Esophagus squamous epithelium (tissue), 5 donors: ENCODE measurements at places on chromosomes 3 and 15.

DNA sequence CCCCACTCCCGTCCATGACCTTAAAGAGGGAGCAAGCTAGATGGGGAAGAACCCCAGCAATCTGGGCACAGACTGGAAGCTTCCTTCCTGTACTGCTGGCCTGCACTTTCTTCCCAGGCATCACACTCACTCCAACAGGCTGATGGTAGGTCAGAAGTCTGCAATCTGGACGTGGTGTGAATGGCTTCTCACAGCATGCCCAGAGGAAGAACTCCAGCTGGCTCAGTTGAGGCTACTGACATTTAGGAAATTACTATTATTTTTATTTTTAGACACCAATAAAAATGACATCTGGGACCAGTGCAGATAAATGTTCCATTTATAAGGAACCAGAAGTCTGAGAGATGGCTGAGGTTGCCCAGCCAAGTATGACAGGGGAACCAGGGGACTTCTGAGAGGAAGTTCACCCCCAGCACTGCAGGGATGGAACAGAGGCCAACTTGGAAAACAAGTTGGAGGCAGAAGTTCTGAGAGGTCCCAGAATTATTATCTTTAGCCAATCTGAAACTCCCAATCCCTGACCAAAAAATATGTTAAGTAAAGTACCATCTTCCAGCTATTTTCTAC is 163.8 kb upstream of the CTNNB1 start:
- no peak for DNase-seq

- no peak for DNase-seq
Measured at GRCh38 chr3:132321304-132321703, 4.1 kb downstream of the ACP3 start.

GRCh38 chr15:85649372-85649771 is 145.4 kb downstream of the KLHL25 start:
- DNase-seq = no peak

GRCh38 chr15:49706805-49707204 is 86.0 kb downstream of the DTWD1 start:
- DNase-seq = no peak

DNA sequence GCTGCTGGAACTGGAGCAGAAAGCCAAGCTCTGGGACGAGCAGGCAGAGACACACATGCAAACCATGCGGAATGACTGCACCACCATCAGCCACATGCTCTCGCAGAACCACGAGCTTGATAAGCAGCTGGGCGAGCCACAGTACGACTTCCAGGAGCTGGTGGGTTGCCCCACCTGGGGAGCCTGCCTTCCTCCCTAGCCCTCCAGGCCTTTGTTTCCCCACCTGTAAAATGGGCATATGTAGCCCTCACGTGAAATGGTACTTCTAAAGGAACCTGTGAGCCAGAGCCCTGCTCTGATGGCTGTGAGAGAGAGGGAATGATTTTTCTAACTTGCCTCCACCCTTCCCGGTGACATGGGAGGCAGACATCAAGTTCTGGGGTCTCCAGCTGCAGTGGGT is 44.6 kb upstream of the GOLGA6B start:
- no peak for DNase-seq

DNA sequence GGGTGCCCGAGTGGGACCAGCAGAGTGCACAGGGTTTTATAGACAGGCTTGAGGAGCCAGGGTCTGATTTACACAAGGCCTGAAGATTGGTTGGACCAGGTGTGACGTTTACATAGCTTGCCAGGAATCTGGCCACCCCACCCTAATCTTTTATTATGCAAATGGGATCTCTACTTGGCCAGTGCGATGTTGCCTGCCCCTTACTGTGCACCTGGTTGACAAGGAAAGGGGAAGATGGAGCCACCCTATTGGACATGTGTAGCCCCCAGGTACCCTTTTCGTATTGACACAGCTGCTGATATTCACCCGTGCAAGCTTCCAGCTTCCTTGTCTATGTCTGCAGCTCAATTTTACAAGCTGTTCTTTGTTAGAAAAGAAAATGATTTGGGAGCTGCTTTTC is 132.0 kb downstream of the ARNT2 start:
- DNase-seq = no peak

DNA sequence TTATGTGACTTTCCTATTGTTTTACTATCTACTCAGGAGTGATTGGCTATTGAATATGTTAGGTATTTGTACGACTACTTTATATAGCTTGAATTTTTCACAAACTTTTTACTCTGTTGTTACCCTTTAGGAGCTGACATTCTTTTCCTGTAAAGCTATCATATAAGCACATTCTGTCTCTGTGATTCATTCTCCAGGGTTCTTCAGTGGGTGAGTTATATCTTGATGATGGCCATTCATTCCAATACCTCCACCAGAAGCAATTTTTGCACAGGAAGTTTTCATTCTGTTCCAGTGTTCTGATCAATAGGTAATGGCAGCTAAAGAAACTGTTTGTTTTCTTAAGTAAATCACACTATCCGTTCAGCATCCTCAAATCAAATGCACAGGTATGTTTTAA is 10.1 kb upstream of the CAPN3 start:
- no peak for DNase-seq

- DNase-seq = no peak
Measured at GRCh38 chr3:148173851-148174250, 523.9 kb upstream of the AGTR1 start.

GRCh38 chr3:115341208-115341607 is 194.1 kb upstream of the ZBTB20 start:
- DNase-seq = no peak

DNA sequence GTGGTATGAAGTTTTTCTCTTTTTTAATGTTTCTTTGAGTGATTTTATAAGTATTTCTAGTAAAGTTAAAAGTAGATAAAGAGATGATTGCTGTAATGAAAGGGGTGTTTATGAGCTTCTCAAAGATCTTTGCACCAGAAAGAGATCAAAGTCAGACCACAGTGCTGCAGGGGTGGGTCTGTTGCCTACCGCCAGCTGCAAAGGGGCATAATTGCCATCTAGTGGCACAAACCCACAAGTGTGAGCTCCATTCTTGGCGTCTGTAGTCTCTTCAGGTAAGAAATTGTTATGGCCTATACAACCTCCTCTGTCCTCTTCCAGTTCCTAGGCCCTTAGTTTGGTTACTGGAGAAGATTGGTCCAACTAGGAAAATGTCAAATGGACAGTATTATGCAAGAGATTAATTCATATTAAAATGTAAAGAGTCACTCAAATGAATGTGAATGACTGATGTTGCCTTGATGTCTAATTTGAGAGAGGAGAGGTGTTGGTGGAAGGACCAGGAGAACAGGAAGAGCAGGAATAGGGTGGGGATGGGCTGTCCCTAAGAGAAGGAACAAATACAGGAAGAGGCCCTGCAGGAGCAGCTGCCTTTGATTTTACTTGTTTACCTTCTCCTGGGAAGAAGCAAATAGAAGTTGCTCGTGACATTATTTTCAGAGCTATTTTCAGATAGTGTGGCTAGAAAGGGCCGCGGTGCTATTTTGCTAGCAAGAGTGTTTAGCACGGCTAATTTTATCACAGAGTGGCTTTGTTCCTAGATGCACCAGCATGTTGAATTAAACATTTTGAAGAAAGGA is 53.0 kb upstream of the GSK3B start:
- no peak for DNase-seq

DNA sequence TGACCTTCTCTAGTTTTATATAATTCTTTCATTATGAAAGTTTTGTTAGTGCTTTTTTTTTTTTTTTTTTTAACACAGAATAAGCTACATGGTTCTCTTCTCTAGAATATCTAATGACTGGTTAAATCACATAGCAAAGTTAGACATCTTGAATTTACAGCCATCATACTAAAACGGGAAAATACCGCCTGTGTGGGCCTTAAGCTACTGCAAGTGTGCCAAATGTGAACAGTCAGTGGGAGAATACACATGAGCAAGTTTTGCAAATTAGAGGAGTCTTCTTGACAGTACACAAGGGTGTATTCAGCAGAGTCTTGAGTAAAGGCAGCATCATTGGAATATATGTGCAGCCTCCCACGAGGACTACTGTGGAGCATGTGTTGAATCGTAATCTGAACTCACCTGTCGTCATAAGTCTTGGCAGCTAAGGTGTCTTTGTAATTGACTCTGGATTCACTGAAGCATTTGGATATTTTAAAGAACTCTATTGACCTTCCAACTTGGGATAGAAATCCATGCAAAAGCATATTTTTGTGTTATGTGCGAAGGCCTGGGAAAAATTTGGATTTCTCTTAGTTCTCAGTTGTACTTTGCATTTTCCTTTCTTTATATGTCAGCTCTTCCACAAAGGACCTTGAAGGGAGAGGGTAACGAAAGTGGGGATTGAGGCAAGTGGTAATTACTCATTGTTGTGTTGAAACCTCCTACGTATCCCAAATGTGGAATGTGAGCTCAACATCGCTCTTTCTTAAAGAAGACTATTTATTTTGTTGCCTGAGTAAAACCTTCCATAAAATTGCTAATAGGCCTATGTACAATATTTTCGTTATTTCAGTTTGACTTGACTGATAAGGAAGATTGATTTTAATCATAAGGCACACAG is 117.4 kb downstream of the ATG7 start:
- DNase-seq = no peak

DNA sequence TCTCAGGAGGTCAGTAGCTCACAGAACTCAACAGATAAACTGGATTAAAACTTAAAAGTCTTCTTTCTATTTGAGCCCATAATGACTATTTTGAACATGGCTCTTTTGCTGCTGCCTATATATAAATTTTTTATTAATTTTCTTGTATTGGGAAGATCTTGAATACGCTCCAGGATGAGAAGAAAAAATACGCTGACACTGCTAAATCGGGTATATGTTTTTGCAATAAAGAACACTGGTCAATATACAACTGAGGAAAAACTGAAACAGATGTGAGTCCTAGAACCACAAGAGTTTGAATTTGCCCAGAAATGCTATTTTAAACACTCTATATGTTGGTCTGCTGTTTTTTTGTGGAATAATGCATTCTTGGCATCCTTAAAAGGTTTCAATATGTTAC is 20.6 kb downstream of the WNT5A start:
- DNase-seq = no peak

GRCh38 chr3:156378871-156379270 is 176.0 kb downstream of the SSR3 start:
- no peak for DNase-seq

- DNase-seq = no peak
Measured at GRCh38 chr3:133840055-133840737, 34.6 kb downstream of the SRPRB start.

DNA sequence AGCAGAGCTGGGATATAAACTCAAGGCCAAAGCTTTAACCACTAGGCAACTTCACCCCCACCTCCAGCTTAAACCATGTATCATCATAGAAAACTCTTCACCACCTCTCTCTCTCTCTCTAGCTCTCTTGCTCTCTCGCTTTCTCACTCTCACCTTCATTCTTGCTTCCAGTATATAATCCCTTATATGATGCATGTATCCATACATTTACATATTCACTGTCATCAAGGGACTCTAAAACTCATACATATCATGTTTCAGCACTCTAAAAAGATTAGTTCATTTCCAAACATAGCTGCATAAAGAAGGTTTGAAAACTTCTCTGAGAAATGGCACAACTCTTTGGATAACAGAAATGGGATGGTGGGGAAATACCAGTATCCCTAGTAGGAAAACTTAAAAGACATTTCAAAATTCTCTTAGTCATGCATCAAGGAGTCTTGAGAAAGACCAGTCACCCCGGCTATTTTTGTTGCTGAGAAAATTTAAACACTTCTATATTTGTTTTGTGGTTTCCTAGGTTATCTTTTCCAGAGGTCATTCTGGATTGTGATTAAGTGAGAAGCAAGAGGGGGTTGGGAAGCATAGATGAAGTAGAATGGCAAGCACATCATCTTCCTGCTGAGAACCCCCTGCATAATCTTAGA is 447.8 kb upstream of the THBS1 start:
- DNase-seq = no peak

- no peak for DNase-seq
Measured at GRCh38 chr3:12962292-12962691, 110.9 kb downstream of the IQSEC1 start.

DNA sequence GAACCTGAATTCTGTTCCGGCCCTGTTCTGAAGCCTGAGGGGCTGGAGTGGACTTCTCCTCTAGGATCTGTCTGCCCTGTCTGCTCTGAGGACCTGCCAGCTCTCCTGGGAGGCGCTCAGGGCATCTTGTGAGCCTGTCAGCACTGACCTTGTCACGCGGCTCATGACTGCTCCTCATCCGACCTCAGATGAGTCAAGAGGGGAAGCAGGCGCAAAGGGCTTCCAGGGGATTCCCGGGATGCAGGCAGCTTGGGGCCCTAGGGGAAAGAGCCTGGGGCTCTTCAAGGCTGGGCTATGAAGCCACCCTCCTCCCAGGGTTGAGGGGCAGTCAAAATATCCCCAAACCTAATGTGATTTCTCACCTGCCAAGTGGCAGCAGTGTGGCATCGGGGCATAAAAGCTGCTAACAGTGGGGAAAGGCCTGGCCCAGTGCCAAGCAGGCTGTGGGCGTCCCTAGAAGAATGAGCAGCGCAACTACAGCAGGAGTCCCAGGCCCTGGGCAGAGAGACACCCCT is 27.6 kb upstream of the ANKDD1A start:
- DNase-seq = no peak
